ENCODE measurements at places on chromosomes 6 and 20. TPM values are rescaled to one million over a fixed set of nuclear protein-coding genes. Genes with fewer than 3 reads are reported as not detected.
A peak's percentile ranks its signal among the peaks of the same experiment; 100 is the strongest.

DNA sequence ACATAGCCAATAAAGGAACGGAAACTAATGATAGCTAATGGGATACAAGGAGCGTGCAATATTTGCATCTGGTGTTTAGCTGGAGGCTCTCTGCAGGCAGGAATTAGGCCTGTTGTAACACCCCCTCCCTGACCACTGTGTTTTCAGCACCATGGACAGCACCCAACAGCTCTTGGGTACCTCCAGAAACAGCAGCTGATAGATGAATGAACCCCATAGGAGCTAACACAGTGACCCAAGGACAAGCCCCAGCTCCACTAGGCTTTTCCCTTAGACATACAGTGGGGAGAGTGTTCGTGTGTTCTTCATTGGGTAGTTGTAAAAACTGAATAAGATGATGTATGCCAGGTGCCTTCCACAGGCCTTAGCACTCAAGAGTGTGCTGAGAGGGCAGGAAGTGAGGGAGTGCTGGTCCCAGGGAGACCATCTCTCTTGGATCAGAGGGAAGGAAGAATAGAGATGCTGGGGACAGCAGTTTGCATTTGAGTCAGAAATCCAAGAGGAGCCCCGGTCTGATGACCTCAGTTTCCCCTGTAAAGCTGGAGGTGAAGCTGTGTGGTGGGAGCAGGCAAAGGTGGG is 161.3 kb downstream of the PHACTR3 start:
- DNase-seq, result no peak

DNA sequence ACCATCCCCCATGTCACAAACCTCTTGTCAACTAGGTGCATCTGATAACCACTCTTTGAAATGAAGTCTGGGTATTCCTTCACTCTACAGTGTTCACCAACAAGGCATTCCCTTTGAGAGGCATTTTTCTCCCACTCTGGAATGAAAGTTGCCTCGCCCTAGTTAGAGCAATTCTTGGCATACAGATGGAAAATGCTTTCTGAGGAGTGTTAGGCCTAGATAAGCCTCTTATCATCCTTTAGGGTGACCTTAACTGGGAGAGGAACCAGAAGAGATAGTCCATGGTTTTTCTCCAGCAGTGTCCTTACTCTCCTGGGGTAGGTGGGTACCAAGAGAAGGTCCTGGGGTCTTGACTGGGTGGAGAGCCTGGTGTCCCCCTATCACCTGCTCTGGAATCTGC is 14.8 kb downstream of the CLIC5 start:
- DNase-seq, result no peak

DNA sequence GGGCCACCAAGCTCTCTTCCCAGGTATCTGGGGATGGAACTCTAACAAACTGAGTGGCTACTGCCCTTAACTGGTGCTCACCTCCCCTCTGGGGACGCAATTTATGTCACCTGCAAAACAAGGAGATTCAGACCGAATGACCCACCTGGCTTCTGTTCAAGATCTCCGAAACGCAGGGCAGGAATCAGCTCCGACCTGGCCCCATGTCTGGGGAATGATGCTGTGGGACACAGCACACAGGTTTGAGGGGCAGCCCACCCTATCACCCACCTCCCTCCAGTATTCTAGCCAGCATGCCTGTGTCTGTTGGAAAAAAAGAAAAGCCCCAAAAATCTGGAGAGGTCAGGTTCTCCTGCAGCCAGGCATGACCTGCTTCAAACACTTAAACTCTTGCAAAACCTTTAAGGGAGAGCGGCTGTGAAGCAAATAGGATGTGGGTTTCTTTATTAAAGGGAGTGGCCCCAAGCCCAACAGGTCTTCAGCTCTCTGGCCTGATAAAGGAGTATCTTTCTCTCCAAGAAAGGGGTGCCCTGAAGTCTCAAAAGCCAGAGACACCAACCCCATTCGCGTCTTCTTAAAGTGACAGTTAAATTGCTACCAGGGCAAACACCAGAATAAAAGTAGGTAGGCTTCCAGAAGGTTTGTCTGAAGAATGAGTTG is 6.4 kb downstream of the PREX1 start:
- DNase-seq, result peak; percentile 38

Gene HSPA12B
- not detected for total RNA-seq

GRCh38 chr6:105258816-105259215 is 79.0 kb upstream of the POPDC3 start:
- no peak for DNase-seq

All from CD8-positive, alpha-beta T cell (primary cell).